Stimulated activated CD4-positive, alpha-beta T cell treated with anti-CD3 and anti-CD28 coated beads, Interleukin-12 subunit alpha, Interleukin-12 subunit beta, amount 100 ng/mL, for 24 hours (primary cell): ENCODE measurements at places on chromosomes 13 and 19.
A peak's percentile ranks its signal among the peaks of the same experiment; 100 is the strongest.

GRCh38 chr19:48630296-48631063, 6.7 kb downstream of the DBP start:
- DNase-seq, result no peak

GRCh38 chr13:29529754-29530153, 65.7 kb downstream of the SLC7A1 start:
- DNase-seq, result no peak

DNA sequence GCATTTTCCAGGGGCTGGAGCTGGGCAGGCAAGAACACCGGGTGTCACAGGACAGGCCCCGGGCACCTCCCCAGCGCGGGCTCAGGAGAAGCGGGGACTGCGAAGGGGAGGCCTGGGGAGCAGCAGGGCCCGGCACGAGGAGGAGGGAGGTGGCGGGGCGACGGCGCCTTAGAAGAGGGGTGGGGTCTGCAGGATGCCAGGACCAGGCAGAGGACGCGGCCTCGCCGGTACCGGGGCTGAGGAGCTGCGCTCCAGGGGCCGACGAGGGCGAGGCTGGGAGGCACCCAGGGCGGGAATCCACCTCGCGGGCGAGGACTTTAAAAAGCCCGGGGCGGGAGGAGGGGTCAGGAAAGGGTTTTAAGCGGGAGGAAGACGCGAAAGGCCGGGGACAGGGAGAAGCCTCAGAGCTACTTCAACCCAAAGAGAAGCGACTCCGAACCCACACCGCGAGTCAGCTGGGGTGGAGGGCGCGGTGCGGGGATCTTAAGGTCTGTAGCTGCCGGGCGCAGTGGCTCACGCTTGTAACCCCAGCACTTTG, 665 bp downstream of the ZNF347 start:
- DNase-seq, result peak; percentile 10

DNA sequence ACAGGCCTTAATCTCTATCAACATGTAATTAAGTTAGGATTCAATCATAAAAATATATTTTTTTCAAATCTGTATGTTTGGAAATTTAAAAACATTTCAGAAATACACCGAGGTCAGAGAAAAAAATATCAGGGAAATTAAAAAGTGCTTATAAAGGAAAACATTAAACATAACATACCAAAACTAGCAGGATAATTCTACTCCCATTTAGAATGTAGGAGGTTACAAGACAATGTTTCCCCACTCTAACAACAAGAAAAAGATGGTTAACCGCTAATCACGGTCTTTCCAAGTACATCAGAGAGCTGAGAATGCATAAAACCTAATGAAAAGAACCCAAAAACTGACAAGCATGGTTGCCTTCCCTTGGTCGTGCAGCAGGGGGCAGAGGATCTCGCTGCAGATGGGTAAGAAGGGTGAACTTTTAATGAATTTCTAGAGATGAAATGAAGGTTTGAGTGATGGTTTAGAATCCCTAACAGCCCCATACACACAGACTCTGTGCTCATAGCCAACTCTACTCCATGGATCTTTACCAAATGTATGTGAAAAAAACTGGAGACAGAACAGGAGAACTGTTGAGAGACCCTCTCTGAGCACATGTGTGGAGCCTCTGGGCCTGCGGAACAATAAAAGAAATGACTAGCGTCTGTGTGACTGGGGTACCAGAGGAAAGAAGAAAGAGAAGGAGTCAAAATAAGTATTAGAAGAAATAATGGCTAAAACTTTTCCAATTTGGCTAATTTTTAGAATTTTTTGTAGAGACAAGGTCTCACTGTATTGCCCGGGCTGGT, 51.3 kb upstream of the LSM14A start:
- no peak for DNase-seq

DNA sequence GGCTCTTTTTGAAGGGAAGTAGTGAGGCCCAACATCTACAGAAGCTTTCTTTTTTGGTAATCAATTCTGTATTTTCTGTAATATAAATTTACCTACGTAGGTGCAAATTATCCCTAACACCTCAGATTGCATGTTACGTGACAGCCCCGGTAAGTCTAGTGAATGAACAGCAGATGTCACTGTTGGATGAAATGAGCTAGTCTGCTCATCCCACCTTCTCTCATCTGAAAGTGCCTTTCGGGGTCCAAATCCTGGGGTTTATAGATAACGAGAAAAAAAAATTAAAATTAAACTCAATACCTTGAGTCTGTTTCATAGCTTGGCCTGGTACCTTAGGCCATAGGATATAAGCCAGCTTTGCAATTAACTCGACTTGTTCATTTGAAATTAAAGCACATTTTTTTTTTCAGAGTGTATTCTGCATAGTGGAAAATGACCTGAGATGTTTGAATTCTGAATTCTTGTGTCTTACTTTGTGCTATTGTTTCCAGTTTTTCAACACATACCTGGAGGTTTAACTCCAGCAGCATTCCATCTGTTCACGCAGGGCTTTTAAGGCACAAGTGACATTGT, 548.2 kb downstream of the GPC5 start:
- DNase-seq, result no peak

DNA sequence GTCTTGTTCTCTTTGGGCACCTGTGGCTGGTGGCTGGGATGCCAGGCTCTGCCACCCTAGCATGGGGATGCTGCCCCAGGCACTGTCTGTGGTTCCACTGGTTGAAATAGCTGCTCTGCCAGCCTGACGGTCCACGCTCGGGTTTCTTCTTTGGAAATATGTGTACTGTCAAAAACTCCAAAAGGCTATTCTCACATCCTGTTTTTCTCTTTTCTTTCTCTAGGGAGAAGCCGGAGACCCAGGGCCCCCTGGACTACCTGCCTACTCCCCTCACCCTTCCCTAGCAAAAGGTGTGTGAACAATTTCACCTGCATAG, 115.0 kb downstream of the RAB20 start:
- DNase-seq, result no peak

GRCh38 chr19:29367791-29368222, 154.9 kb upstream of the UQCRFS1 start:
- DNase-seq, result no peak

GRCh38 chr19:2978166-2978767, 903 bp downstream of the TLE6 start:
- no peak for DNase-seq

DNA sequence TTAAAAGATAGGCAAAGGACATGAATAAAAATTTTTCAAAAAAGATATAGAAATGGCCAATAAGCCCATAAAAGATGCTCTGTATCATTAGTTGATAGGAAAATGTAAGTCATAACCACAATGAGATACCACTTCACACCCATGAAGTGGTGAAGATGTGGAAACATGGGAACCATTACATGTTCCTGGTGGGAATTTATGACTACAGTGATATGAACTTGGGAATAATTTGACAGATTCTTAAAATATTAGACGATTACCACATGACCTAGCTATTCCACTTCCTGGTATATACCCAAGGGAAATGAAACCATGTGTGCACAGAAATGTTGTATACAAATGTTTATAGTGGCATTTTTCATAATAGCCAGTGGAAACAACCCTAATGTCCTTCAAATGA, 232.2 kb downstream of the GGACT start:
- no peak for DNase-seq

DNA sequence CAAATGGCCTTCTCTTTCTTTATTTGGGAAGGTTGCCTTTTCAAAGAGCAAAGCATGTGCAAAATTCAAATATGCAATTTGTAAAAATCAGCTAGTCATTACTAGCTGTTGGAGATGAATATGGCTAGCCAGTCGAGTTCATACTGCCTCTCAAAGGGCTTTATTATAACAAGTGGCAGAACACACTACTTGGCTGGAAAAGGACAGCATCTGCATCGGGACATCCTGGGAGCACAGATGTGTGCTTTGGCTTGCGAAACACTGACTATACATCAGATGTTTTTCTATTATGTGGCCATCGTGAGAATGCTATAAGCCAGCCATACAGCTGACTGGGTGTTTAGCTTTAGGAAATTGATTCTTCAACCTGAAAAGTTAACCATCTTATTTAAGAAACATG, 424.2 kb downstream of the KCTD12 start:
- no peak for DNase-seq

GRCh38 chr19:801861-802497, 4.7 kb downstream of the PTBP1 start:
- no peak for DNase-seq

DNA sequence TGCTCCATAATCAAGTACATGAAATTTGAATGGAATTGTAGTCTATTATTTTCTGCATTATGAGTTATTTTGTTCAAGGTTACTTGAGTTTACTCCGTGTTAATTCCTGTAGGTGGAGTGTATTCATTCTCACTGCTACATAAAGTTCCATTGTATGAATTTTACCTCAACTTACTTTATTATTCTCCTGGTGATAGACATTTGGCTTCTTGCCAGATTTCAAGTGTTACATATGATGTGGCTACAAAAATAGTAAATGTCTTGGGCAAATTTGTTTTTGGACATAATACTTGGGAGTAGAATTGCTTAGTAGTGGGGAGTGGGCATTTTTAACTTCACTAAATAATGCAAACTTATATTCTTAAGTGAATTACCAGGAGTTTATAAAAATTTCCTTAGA, 328.9 kb downstream of the SHISA2 start:
- DNase-seq, result no peak

GRCh38 chr19:1945899-1946298, 4.9 kb downstream of the CSNK1G2 start:
- no peak for DNase-seq

DNA sequence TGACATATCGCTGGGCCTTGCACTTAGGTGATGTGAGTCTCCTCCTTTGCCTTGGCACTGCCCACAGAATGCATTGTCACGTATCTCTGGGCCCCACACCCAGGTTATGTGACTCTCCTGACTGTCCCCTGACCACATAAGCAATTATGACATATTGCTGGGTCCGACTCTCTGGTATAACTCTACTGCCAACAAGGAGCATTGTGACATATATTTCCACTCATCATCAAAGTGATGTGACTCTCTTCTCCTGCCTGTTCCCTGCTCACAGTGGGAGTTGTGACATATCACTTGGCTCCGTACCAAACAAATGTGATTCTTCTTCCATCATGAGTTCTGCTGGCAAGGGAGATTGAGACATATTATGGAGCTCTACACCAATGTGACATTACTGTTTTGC, 15.4 kb upstream of the ZNF681 start:
- no peak for DNase-seq

- no peak for DNase-seq
Observed at GRCh38 chr13:99472122-99472440, 29.2 kb upstream of the TM9SF2 start.

DNA sequence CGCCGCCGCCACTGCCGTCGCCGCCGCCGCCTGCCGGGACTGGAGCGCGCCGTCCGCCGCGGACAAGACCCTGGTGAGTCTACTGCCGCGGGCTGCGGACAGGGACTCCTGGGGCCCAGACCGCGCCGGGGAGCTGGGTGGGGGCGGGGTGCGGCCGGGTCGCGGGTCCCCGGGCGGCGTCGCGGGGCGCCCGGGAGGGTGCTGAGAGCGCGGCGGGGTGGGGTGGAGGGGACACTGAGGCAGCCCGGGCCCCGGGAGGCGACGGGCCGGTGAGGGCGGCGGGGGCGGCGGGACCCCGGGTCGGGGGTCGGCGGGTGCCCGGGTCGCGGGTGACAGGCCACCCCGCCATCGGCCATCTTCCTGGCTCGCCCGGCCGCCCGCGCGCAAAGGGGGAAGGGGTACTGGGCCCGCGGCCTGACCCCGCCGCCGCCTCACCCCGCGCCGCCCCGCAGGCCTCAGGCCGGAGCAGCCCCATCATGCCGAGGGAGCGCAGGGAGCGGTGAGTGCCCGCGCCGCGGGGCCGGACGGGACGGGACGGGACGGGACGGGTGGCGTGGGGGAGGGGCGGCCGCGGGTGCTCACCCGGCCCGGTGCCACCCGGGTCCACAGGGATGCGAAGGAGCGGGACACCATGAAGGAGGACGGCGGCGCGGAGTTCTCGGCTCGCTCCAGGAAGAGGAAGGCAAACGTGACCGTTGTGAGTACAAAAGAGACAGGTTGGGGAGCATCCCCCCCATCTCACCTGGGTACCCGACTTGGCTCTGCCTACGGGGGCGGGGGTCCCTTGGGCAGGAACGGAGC, 489 bp downstream of the CCNE1 start:
- DNase-seq, result no peak

DNA sequence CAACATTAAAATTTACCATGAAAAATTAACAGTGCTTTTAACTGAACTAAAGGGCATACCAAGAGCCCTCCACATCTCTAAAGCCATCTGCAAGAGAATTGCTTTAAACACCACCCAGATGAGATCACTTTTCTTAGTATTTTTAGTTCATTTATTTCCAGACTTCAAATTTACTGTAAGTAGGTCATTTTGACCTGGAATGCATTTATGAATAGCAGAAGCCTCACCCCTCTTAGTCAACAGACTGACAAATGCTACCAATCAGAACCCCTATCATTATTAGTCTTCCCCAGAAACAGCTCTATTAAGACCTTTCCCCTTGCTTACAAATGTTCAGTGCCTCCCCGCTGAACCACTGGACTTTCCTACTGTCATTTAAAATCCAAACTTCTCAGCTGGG, 27.3 kb downstream of the RUBCNL start:
- no peak for DNase-seq

GRCh38 chr13:104984296-104984818, 1551.1 kb downstream of the EFNB2 start:
- peak; percentile 24 for DNase-seq

GRCh38 chr13:53010374-53011105, 18.1 kb upstream of the OLFM4 start:
- no peak for DNase-seq

DNA sequence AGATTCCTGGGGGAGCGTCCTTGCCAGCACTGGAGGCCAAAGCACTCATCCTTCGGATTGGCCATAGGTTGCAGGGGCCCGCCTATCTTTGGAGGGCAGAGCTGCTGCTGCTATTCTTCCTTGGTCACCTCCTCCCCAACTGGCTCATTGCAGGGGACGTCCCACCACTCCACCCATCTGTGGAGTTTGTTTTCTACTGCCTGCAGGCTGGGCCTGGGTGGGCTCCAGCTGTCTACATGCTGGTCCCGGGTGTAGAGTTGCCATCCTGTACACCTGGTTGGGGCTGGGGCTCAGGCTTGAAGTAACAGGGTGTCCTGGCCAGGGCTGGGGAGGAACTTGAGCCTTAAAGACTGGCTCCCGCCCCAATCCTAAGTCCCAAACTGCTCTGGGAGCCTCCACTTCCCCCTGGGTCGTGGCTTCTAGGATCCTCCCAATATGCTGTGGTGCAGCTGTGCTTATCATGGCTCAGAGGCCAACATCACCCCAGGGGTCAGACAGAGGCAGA, 2.1 kb downstream of the RNF225 start:
- DNase-seq, result no peak

- DNase-seq, result peak; percentile 20
Observed at GRCh38 chr19:35585848-35586247, at the start of gene PMIS2. Gene PMIS2 (plus strand): TSS chr19:35586173. CDS start chr19:35586260, 87 bp downstream.

DNA sequence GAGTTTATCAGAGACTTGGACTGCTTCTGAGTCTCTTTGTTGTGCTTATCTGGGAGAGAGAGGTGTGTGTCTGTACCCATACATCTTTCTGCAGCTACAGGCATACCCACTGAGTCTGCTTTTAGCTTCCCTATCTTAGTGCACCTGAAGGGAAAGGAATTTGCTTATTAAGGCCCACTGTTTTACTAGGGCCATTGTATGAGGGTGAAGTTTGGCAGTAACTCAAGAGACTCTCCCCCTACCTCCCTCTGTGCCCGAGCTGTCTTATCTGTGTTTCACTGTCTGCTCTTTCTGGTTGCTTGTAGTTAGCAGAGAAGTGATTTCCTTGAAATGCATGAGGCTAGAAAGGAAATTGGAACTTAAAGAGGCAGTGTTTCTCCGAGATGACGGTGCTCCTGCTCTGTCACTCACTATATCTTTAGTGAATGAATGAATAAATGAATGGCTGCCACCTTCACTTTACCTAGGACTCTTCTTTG, 678 bp upstream of the CD33 start:
- no peak for DNase-seq

GRCh38 chr13:98557937-98558792, 18.7 kb downstream of the STK24 start:
- DNase-seq, result no peak

GRCh38 chr13:110447058-110447511, 114.4 kb downstream of the RAB20 start:
- no peak for DNase-seq
